Omental fat pad (tissue), 4 donors: ENCODE measurements at places on chromosomes 1 and 21. TPM values are rescaled to one million over a fixed set of nuclear protein-coding genes. Genes with fewer than 3 reads are reported as not detected.

GRCh38 chr1:153253693-153254092, 5.8 kb upstream of the LORICRIN start:
- no peak for DNase-seq

VANGL2 gene
- 1.1 TPM for total RNA-seq

RNU1-3 gene
- total RNA-seq, result under 0.01 TPM

DNA sequence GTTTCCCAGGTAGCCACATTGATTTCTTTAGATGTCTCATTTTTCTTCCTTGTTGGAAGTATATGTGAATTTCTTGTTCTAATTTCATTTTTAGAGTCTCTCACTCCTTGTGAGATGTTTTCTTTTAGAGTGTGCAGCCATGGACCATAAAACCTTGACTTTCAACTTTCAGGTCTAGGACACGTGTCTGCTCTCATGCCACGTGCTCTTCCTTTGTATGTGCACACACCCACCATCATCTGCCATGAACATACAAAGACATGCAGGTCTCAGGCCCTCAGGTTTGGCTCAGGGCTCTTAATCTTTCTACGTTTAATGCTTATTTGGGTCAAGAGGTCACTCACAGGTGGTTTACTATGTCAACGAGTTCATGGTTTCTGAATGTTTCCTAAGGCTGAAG, 70.6 kb downstream of the DDX20 start:
- DNase-seq, result no peak

GRCh38 chr1:35894656-35895055, 11.6 kb downstream of the AGO1 start:
- no peak for DNase-seq

GRCh38 chr1:29280409-29281131, 44.2 kb downstream of the PTPRU start:
- DNase-seq, result no peak

DNA sequence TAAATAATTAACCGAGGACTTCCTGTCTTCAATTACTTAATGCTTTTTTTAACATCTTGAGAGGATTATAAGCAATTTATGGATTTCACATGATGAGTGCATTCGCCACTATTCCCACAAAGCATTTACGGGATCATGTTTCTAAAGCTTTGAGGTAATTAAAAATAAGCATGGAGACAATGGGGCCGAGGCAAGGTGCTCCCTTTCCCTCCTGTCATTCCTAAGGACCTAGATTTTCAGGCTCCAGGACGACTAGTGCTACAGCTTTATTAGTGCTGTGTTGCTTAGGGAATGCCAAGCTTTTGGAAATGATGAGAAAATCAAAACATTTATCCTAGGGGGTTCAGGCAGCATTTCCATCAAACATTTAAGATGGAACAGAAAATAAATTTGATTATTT, 209.2 kb downstream of the KCTD3 start:
- no peak for DNase-seq

MTMR11 gene
- 4.3 TPM for total RNA-seq

DNA sequence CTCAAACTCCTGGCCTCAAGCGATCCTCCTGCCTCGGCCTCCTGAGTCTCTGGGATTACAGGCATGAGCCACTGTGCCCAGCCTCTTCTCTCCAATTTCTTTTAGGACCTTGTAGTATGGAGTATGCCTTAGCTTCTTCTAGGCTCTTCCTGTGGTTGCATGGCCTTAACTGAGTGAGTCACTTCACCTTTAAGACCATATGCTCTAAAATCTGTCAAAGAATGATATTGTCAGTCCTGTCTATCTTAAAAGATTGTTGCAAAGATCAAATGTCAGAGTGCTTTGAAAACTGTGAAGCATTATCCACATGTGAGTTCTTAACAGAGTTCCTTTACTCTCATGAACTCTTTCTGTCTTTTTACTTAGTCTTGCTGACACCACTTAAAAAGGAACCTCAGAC, 37.2 kb downstream of the ATP2B4 start:
- no peak for DNase-seq

DNA sequence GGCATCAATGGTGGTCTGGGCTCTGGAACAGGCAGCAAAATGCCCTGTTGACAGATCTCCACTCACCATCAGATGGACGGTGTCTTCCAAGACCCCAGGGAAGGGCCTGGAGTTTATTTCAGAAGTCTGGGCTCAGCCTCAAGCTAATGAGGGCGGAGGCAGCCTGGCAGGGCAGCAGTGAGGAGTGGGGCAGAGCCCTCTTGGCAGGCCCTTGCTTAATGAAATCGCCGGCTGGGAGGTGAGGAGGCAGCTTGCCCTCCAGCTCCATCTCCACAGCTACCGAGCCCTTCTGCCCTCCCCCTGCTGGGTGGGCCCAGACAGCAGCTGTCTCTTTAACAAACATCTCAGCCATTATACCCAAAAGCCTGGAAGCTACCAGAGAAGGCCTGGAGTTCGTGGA, 22.0 kb upstream of the GRIK3 start:
- DNase-seq, result no peak

TGFB2 gene
- 9.1 TPM for total RNA-seq

- DNase-seq, result no peak
These were observed 3.4 kb upstream of the POFUT2 start for GRCh38 chr21:45290948-45291612.

DNA sequence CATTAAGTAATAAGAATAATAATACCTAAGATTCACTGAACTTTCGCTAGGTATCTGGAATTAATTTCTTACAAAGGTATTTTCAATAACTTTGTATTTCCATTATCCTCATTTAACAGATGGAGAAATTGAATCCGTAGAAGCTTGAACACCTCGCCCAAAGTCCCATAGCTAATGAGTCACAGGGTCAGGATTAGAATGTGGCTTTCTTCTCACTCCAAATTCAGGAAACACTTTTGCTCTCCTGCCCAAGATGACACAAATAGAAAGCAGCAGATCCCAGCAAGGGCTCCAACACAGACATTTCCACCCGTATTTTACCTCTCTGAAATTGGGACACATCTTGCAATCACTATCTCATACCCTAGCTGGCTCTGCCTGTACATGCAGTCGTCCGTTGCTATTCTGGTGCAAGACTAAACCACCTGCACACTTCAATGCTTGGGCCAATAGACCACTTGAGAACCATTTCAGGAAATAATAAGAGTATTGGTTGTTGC, 125.9 kb upstream of the GREM2 start:
- no peak for DNase-seq

GRCh38 chr1:78678324-78678723, 28.7 kb downstream of the IFI44 start:
- no peak for DNase-seq

DNA sequence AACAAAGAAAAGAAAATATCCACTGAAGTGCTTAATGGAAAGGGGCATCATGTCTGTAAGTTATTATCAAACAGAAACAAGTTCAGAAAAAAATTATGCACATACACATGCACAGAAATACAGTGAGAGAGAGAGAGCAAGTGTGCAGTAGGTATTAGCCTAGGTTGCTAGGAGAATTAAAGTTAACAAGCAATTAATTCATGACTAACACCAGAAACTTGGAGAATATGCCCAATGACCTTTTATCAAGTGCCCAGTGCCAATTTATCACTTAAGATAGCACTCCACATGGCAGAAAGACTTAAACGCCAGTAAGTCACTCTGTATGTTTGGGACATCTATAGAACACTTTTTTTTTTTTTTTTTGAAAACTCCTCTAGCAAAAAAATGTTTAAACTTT, 56.2 kb upstream of the SLC16A1 start:
- DNase-seq, result no peak

- no peak for DNase-seq
These were observed 28.4 kb downstream of the CD48 start for GRCh38 chr1:160682983-160683865.

DNA sequence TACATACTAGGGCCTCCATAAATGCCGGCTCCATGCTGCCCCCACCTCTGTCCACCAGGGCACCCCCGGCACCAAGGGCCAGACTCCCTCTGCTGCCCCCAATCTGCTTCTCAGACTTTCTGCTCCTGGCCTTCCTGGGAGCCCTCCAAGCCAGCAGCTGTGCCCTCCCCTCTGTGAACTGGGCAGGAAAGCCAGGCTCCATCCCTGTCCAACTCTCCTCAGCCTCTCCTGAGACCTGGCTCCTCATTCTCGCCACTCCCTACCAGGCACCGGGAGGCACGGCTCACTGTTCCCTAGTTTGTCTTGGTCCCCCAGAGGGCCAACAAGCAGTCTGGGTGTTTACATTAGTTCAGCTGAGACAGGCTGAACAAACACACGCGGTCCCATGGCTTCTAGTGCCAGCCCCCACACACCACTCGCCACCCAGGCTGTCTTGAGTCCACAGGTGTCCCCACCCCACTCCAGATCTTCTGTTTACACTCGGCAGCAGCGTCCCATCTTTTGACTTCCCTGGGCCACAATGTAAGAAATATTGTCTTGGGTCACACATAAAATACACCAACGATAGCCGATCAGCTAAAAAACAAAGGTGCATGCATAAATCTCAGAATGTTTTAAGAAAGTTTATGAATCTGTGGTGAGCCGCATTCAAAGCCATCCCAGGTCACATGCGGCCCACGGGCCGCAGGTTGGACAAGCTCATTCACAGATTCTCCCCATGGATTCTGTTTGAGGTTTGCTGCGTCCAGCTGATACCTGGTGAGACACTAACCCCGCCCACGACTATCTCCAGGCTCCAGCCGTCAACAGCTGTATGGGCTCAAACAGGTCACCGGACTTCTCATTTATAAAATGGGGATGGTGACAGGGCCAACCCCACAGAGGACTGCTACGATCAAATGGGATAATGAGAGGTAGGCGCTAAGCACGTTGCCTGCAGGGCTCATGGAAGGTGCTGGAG, 29.5 kb upstream of the ECE1 start:
- no peak for DNase-seq

DNA sequence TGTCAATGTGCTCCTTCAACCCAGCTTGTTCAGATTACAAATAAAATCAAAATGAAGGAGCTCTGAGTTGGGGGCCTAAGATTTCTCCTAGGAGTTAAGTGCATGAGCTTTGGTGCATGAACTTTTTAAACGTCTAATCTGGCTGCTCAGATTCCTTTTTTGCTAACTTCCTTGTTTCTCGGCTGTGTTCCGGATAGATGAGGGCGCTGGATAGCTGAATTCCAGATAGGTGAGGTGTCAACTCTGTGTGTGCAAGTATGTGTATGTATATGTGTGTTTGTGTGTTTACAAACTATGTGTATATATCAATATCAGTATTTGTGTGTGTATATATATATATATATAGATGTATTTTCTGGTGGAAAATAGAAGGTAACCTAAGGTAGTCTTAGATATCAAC, 37.5 kb upstream of the RCAN3 start:
- no peak for DNase-seq
